ENCODE measurements at places on chromosomes 7 and 10. TPM values are rescaled to one million over a fixed set of nuclear protein-coding genes. Genes with fewer than 3 reads are reported as not detected.

AS3MT gene
- total RNA-seq, result 11.9 TPM

GRCh38 chr7:157980774-157981173 is 606.8 kb downstream of the PTPRN2 start:
- DNase-seq, result no peak

DNA sequence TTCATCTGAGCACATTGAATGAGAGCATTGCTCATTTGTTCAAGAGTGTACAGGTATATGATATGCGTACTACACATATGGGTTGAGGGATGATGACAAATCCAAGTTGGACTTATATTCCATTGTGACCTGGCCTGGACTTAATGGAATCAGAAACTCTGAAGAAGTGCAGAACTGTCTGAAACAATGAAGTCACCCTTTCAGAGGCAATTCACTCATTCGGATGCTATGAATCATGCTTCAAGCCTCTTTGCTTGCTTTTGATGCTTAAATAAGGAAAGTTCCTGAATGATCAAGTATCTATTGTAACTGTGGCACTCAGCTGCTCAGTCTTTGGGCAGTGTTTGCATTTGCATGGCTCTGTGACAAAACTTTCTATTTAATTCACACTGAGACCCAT is 93.4 kb downstream of the ZNF365 start:
- DNase-seq, result no peak

GRCh38 chr7:47432671-47433563 is 149.0 kb downstream of the TNS3 start:
- peak; percentile 65 for DNase-seq

GRCh38 chr7:727104-727805 is at the start of gene PRKAR1B:
PRKAR1B (minus strand) TSS chr7:727281; CDS start chr7:711505, 15,776 bp downstream.
- peak; percentile 36 for DNase-seq

- no peak for DNase-seq
Observed at GRCh38 chr10:76396134-76396533, 964.7 kb downstream of the LRMDA start.

GRCh38 chr10:113023017-113023416 is 73.0 kb downstream of the TCF7L2 start:
- DNase-seq, result no peak

Measured in muscle of leg (tissue), 16 donors.